ENCODE measurements at places on chromosomes 7 and 10.

DNA sequence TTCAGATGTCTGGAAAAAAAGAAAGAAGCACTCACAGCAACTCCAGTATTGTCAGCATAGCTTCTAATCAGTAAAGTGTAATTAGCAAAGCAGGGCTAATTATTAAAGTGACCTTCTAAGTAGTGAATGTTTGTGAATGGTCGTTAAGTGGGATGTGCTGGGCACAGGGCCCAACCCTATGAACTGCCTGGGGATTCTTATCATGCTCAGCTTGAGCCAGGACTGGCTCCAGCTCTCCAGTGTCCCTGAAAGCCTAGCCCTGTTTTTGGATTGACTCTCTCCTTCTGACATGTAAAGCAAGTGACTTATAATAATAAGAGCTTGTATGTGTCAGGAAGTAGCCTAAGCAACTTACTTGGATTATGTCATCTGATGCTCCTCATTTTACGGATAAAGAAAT, 9.5 kb upstream of the TBX20 start:
- no peak for DNase-seq

GRCh38 chr10:21057989-21058388, 160.9 kb upstream of the NEBL start:
- DNase-seq, result no peak

- DNase-seq, result no peak
These were observed 102.5 kb upstream of the SAMD8 start for GRCh38 chr10:75008952-75009351.

DNA sequence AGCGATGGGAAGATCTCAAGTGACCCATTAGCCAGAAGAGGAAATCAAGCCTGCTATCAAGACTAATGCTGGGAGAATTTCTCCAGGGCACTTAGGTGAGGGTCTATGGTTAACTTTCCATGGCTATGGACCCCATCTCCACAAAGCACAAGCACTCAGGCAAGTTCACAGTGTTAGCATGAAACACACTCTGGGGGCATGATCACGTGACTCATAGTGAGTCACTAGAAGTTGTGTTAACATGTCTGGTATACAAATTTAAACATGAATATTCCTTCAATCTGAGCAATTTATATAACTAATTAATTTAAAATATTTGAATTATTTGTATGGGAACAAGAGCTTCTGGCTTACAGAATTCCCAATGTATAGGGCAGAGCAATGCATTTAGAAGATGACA, 131.8 kb downstream of the FAM204A start:
- DNase-seq, result no peak

- no peak for DNase-seq
These were observed 61.3 kb downstream of the SKIDA1 start for GRCh38 chr10:21464134-21464533.

- no peak for DNase-seq
These were observed 200.4 kb downstream of the RNLS start for GRCh38 chr10:88382699-88383098.

DNA sequence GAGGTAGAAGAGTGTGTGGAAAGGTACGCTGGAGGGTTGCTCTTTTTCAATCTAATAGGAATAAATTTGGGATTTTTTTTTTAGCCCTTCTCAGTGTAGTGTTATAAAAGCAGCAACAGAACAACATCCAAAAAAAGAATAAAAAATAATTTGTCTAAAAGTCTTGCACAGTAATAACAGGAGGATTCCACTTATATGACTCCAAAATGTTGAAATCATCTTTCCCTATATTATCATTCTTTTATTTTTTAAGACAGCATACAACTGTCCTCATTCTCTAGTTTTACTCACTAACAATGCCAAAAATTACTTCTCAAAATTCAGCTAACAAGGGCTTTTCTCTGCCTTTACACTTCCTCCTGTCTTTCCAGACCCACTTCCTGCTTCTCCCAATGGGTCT, 27.8 kb downstream of the IL2RA start:
- no peak for DNase-seq

- DNase-seq, result no peak
These were observed 40.3 kb downstream of the PDZD8 start for GRCh38 chr10:117334926-117335325.

DNA sequence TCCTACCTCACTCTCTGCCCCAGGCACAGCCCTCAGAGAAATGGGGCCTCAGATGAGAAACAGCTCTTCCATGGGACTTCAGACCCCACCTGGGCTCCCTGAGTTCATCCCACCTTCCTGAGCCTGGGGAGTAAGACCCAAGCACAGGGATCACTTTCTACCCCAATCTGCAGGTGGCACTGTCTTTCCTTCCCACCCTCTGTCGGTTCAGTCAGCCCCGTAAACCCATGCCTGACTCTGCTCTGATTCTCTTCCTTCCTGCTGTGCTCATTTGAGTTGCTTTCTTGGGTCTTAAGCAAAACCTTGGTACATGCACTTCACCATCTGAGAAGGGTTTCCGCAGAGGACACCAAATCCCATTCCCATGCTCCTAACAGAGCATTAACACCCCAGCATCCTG, 306.4 kb upstream of the CDC14C start:
- DNase-seq, result no peak

- DNase-seq, result no peak
These were observed 12.2 kb downstream of the PLAC9 start for GRCh38 chr10:80144696-80145131.

- no peak for DNase-seq
These were observed 39.9 kb upstream of the DUSP5 start for GRCh38 chr10:110457851-110458250.

GRCh38 chr10:73788864-73789658, 3.7 kb downstream of the ZSWIM8 start:
- DNase-seq, result no peak

- DNase-seq, result no peak
These were observed 294.3 kb downstream of the BBS9 start for GRCh38 chr7:33423646-33424020.

DNA sequence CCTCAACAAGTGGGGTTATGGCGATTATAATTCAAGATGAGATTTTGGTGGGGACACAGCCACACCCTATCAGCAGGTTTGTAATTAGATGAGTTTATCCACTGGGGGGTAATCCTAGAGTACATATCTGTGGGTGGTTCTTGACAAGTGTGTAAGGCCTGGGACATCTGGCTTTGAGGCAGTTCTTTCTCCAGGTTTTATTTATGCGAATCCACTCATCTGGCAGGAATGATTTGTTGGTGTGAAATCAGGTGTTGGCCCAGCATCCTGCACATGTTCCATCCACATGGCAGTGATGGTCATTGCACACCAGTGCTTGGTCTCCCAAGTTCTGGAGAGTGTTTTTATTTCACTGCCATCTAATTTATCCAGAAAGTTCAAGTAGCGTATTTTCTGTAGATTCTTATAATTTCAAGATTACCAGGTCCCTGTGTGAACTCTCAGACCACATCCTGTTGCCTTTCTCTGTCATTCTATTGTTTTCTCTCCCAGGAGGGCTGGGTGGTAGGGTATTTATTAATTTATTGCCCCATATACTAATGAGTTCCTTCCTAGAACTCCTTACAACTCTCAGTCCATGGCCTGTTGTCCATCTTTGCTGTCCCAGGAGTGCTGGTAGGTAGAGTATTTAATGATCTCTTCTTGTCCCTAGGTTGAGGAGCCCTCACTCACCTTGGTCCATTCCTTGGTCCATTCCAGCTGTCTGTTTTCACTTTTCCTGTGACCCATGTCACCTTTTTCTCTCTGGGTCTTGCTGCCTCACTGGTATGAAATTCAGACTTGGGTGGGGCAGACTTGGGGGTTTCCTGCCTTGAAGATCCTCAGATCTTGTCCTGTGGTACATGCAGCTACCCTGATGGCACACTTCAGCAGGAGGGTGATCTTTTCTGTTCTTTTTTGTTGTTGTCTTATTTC, 10.4 kb downstream of the RALA start:
- no peak for DNase-seq

DNA sequence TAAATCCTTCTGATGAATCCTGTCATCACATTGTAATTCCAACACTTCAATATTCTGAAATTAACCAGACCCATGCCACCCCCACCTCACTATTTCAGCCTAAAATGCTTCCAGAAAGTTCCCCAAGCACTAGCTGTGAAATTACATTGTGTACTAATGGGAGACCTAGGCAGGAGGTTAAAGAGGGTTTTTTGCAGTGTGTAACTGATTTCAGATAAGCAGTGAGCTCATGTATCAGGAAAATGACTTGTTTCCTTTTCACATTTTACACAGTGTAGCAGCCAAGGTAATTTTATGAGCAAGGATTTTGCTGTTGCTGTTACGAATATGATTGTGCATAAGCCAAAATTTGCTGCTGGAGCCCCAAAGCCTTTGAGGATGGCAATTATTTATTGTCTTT, 129.0 kb downstream of the INHBA start:
- no peak for DNase-seq

- no peak for DNase-seq
These were observed 104.7 kb upstream of the SH2B2 start for GRCh38 chr7:102182016-102182415.

DNA sequence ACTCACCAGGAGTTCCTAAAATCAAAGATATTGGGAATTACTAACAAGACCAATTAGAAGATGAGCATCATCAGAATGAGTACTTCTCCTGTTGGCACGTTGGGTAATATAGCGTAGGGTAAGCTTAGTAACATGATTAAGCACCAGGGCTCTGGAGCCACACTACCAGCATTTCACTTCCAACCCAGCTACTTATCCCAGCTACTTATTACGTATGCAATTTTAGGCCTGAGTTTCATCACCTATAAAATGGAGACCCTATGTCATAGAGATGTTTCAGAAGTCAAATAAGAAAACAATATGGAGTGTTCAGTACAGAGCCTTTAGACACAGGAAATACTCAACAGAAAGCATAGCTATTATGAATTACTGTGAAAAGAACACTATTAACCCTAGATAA, 19.0 kb downstream of the GDI2 start:
- no peak for DNase-seq

DNA sequence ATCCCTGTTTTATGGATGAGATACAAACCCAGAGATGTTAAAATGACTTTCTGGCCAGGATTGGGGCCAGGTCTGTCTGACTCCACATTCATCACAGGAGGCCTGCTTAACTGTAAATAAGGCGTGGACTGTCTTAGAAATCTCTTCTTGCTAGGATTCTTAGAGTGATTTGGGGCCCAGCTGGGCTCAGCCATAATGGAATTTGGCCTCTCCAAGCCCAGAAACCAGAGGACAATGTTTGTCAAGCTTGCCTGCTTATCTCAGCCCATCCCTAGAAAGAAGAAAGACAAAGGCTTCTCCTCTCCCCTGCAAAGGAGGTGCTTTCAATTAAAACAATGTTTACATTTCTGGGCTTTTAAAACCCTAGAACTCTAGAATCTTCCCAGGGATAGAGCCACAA, 2.9 kb downstream of the HABP2 start:
- no peak for DNase-seq

DNA sequence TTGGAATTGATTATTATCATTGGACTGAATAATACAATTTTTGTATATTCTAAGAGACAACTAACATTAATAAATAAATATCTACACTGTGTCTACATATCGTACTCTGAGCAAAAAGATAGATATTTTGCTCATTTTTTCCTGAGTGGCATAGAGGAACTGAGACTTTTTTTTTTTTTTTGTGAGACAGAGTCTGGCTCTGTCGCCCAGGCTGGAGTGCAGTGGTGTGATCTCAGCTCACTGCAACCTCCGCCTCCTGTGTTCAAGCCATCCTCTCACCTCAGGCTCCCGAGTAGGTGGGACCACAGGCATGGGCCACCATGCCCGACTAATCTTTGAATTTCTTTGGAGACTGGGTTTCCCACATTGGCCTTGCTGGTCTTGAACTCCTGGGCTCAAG, 14.0 kb downstream of the KMT2E start:
- DNase-seq, result no peak

GRCh38 chr10:77029777-77030717, 607.6 kb downstream of the KCNMA1 start:
- no peak for DNase-seq
